Umbilical cord (tissue), 2 donors: ENCODE measurements at places on chromosomes 2 and 18.

DNA sequence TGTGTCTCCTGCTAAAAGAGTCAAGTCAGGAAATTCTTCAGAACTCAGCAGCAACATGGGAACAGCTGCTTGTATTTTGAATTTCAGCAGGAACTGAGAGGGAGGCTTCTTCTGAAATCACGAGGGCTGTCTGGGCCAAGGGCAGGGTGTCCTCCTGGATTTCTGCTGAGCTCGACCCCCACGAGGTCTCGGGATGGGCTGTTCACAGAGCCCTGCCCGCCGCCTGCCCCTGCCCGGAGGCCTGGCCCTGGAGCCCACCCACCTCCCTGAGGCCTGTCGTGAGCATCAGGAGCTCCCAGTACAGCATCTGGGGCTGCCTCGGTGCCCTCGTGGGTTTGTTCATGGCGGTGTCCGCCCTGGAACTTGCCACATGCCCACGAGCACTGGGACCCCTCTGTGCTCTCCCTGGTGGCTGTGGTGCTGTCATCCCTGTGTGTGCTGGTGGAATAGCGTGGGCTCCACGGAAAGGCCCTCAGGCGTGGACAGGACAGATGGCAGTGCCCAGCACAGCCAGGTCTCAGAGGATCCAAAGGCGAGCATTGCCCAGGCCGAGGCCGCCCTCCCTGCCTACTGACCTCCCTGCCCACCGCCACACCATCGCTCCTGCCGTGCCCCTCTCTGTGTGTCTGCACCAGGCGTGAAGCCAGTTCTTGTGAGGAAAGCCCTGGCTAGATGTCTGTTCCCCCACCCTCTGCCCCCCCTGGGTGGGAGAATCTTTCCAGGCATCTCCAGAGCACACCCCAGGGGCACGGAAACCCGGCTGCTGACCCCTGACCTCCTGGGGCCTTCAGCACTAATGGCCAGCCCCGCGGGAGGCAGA is 25.9 kb downstream of the RAMP1 start:
- peak; percentile 30 for DNase-seq

DNA sequence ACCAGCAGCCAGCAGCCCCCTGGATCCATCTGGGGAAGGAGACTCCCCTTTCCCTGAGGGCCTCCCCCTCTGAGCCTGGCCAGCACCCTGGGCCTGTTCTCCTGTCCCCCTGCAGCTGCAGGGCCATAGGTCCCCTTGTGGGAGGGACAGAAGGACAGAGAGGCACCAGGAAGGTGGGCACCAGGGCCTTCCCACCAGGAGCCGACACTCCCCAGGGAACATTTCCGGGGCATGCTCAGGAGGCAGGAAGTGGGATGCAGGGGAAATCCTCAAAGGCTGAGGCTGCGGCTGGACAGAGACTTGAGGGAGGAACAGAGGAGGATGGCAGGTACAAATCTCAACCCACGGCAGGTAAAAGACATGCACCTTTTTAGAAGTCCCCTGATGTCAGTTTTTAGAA is 14.4 kb upstream of the DNMT3A start:
- DNase-seq = no peak

DNA sequence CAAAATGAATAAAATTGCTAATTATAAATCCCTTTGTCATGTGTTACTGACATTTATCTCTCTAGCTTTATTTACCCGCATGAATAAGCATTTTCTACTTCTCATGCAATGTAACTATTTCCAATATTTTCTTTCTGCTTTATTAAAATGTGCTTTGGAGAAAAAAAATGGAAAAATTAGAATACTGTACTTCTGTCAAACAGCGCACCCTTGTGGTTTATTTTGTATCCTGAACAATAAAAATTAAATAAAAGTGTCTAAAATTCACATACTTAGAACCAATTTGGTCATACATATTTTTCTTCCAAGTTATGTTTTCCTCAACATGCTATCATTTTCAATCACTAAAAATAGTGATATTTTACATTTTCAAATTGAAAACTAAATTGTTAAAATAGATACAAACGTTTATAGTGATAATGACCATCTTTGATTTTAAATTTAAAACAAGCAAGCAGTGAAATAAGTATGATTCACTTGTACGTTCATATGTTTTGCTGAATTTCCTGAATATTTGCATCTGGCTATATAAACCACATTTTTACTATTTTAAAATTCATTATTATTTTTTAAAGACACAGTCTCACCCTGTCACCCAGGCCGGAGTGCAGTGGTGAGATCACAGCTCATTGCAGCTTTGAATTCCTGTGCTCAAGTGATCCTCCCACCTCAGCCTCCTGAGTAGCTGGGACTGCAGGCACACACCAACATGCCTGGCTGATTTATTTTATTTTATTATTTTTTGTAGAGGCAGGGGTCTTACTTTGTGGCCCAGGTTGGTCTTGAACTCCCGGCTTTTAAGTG is 95.9 kb upstream of the GRB14 start:
- DNase-seq = peak; percentile 40

- no peak for DNase-seq
Measured at GRCh38 chr2:44618251-44619023, 256.7 kb downstream of the CAMKMT start.

GRCh38 chr2:211611061-211611518 is 927.5 kb downstream of the ERBB4 start:
- no peak for DNase-seq

GRCh38 chr18:4358618-4359017 is 96.5 kb downstream of the DLGAP1 start:
- no peak for DNase-seq

GRCh38 chr2:10552871-10553245 is 104.7 kb upstream of the ODC1 start:
- DNase-seq = no peak

- no peak for DNase-seq
Measured at GRCh38 chr2:207499114-207499513, 30.6 kb upstream of the CREB1 start.

- no peak for DNase-seq
Measured at GRCh38 chr2:232325324-232326273, 53.0 kb upstream of the ALPP start.

GRCh38 chr2:113854970-113855740 is 34.7 kb upstream of the ACTR3 start:
- no peak for DNase-seq

DNA sequence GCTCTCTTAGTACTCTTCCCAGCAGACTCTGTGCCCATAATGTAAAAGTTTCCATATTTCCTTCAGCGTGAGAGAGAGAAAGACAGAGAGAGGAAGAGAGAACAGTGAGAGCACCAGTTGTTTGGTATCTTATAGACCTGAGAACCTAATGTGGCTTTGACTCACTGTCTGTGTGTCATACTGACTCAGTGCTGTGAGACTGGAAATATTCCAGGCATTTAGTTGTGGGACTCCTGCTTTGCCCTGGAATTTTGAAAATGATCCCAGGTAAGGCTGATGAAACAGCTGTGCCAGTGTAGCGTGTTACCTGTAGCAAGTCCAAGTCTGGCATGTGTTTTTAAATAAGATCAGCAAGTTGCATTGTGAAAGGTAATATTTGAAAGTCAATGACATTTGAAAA is 87.9 kb upstream of the KCNH7 start:
- no peak for DNase-seq

DNA sequence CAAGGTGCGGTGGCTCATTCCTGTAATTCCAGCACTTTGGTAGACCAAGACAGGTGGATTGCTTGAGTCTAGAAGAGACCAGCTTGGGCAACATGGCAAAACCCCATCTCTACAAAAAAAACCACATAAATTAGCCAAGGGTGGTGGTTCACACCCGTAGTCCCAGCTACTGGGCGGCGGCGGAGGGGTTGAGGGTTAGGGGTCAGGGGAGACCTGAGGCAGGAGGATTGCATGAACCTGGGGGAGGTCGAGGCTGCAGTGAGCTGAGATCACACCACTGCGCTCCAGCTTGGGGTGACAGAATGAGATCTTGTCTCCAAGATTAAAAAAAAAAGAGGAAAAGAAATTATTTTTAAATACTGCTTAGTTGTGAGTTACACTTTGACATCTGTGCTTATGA is 1.3 kb upstream of the HTR2B start:
- no peak for DNase-seq

- peak; percentile 71 for DNase-seq
Measured at GRCh38 chr2:153940511-153940910, 68.8 kb downstream of the GALNT13 start.

- DNase-seq = no peak
Measured at GRCh38 chr18:45046961-45047360, 366.3 kb downstream of the SETBP1 start.

- no peak for DNase-seq
Measured at GRCh38 chr18:58609536-58609993, 19.3 kb downstream of the ALPK2 start.

- DNase-seq = no peak
Measured at GRCh38 chr18:24095976-24096375, 42.9 kb upstream of the CABYR start.

- DNase-seq = peak; percentile 53
Measured at GRCh38 chr2:33209976-33210375, 263.2 kb downstream of the LTBP1 start.

- no peak for DNase-seq
Measured at GRCh38 chr2:179467111-179467510, 202.5 kb upstream of the SESTD1 start.

DNA sequence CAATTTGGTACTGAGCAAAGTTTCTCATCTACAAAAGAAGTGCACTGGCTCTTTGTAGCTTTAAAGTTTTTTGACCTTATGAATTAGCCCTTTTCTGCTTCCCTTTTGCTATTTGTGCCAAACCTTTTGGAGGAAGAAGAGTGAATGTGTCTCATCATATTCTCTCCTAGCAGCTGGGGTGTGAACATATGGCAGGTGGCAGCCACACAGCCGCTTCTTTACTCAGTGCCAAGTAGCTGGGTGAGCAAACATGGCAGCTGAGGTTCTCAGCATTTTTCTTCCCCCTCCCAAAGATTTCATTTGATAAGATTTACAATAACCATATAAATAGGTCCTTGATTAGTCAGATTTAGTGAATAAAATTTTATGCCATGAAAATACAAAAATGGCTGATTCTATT is 46.7 kb upstream of the STK17B start:
- no peak for DNase-seq

GRCh38 chr2:31227110-31227509 is 6.8 kb upstream of the EHD3 start:
- DNase-seq = no peak

GRCh38 chr2:118667348-118667747 is 180.1 kb downstream of the EN1 start:
- DNase-seq = no peak

DNA sequence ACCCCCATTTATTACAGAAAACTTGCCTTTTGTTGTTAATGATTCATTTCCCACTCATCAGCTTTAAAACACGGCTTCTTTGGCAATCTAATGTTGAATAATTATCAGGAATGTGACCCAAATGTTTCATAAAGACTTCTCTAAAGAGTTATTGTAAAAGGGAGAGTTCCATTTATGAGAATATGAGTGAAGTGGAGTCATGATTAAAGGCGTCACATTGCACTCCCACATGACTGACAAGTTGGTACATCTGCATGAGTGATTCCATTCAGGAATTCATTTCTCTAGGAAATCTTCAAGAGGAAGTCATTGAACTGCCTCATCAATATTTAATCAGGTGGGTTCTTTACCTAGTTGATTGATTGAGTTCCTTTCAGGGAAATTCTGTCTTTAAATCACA is 184.8 kb downstream of the LNPK start:
- no peak for DNase-seq

- peak; percentile 39 for DNase-seq
Measured at GRCh38 chr2:61471905-61472805, 1.3 kb upstream of the USP34 start.

DNA sequence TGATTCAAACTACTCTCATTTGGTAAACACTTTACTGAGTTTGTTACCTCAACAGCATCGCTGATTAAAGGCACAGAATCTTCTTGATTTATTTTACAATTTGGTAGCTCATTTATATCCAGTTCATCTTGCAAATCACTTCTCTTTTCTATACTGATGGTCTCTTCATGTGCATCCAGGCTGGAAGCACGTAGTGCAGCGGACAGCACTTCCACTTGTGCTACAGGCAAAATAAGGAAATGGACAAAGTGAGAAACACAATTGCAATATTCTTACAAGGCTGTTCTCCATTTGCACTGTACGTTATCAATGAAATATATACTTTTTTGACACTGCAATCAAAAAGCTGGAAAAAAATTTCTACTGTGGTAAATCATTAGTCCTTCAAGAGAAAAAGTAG is 51.0 kb downstream of the PPP4R1 start:
- DNase-seq = no peak

DNA sequence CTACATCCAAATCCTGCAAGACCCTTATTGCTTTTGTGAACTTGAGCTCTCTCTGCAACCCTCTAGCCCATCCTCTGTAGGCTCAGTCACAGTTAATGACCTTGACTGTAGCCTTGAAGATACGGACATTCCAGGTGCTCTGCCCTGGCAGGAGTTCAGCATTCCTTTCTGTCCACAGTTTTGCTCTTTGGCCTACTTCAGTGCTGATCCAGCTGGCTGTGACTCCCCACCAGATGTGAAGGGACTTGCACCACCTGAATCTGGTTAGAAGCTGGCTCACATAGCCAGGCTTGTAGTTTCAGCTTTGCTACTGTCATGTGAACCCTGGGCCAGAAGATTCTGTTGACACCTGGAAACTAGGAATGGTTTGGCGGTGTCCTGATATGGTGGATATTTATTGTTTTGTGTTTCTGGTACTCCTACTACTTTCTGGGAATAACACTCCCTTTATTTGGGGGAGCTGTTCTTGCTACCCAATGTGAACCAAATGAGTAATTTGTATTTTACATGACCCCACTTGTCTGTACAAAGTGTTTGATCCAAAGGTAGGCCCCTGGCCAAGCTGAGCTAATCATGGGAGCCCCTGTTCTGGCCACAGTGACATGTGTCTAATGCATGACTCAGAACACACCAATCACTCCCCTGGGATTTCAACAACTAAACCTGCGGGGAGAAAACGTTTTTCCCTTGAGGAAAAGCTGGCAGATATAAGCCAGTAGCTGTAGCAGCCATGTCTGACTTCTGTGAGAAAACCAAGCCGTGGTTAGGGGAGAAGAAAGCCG is 73.4 kb downstream of the CDCA7 start:
- no peak for DNase-seq

- DNase-seq = no peak
Measured at GRCh38 chr2:45167920-45168629, 158.8 kb upstream of the SIX2 start.

- peak; percentile 44 for DNase-seq
Measured at GRCh38 chr18:76445275-76445674, 49.8 kb downstream of the ZNF516 start.

DNA sequence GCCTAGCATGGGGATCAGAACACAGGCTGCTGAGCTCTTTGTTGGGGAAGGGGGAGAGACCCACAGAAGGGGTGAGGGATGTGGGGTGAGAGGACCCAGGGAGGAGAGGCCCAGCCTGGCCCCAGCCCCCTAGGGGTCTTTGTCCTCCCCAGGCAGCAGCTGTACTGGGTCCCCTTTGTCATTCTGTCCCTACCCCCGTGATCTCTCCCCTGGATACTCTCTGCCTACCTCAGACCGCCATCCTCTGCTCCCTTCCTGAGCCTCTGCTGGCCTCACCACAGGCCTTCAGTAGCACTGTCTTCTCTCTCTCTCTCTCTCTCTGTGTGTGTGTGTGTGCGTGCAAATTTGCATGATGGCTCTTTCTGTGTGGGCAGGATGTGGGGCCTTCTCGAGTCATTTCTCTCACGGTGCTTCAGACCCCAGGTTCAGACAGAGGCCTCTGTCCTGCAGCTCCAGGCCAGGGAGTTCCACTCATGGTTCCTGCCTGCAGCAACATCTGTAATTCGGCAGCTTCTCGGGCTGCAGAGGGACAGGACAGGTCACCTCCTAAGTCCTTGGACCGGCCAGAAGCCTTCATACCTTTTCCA is 1.4 kb downstream of the PSD4 start:
- no peak for DNase-seq
